Stomach (tissue), 19 donors: ENCODE measurements at places on chromosomes 7 and 10. TPM values are rescaled to one million over a fixed set of nuclear protein-coding genes. Genes with fewer than 3 reads are reported as not detected.

The NUTM2B gene
- total RNA-seq = not detected

The AZGP1 gene
- 92.3 TPM for total RNA-seq

The C10orf67 gene
- not detected for total RNA-seq

The ENKUR gene
- total RNA-seq = not detected
